Tongue (tissue), 3 donors: ENCODE measurements at places on chromosomes 2 and 18.

DNA sequence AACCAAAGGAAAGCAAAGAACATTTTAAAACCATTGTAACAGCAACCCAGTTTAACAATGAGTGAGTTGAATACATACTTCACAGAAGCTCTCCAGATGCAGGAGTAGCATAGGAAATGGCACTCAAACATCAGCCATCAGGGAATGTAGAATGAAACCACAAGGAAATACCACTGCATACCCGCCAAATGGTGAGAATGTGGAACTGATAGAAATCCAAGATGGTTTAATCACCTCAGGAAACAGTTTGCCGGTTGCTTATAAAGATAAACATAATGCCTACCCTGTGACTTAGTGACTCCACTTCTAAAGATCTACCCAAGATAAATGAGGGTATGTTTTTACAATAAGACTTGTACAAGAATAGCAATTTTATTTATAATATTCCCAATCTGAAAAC, 132.0 kb downstream of the GALNT1 start:
- no peak for DNase-seq

DNA sequence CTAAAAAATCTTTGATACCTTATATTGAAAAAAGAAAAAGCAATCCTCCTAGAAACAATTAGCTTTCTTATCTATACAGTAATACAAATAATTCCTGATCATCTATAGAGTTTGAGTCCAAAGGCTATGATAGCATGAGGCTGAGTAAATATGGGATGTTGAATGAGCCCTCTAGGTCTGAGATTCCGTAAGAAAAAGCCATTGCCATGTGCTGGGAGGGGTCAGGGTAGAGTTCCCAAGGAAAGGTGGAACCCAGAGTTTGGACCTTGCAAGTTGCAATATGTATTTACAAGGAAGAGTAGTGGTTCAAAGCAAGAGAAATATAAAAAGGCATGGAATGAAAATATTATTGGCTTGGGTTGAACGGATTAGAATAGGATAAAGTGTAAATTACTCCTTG, 178.1 kb downstream of the DCC start:
- no peak for DNase-seq

- DNase-seq = peak; percentile 60
Measured at GRCh38 chr2:67135208-67135607, 261.9 kb upstream of the ETAA1 start.

DNA sequence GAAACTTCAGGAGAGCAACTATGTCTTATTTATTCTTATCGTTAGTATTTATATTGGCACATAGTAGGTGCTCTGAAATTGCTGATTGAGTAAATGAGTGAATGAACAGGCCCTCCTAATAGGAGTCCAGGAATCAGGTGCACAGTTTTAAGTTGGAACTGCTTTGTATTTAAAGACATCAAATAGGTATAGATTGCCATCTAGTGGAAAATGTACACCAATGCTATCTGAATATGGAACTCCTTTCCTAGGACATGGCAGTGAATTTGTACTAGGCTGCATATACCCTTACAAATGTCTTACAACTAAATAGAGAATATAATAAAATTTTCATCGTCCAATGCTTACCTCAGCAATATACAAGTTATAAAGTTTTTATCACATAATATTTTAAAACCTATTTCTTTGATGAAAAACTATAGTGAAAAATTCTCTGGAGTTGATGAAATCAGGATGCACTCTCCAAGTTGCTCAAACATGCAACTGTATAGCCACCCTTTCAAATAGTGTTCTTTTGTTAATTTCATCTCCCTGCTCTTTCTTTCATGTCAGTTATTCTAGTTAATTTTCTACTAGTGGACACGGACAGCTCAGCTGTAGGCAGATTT, 318.9 kb upstream of the SYT4 start:
- DNase-seq = peak; percentile 40

DNA sequence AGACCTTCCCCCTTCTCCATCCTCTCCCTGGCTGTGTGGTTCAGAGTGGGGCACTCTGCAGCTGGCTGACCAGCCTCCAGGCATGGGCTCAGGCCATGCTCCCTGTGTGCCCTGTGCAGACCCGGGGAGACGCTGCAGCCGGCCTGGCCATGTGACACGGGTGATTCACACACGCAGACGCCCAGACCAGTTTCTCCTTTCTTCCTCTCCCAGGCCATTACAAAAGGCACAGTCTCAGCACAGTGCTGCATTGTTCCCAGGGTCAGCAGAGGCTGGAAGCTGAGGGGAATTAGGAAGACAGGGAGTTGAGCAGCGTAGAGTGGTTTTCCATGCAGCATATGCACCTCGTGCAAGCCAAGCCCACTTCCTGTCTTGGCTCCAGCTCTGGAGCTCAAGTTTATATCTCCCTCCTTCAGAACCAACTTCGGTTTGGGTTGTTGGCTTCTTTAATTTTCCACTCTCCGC, 288.5 kb downstream of the TNS1 start:
- DNase-seq = peak; percentile 72
